GF-D8 (cell line): ENCODE measurements at places on chromosomes 2 and 18.

- peak; percentile 35 for DNase-seq
Measured at GRCh38 chr18:48983793-48984437, 33.1 kb upstream of the SMAD7 start.

DNA sequence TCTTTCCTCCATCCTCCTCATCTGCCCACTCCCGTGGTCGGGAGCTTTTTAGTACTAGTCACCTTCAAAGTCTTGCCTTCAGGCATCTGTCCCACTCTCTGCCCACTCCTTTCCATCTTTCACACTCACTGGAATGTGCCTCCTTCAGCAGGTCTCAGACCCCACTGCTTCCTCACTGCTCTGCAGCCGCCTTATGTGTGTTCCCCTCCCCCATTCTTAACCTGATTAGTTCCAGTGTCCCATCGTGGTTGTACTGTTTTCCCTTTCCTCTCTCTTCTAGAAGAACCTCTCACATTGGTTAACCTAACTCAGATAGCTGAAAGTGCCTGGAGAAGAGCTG is 3.0 kb downstream of the ARMC9 start:
- no peak for DNase-seq

DNA sequence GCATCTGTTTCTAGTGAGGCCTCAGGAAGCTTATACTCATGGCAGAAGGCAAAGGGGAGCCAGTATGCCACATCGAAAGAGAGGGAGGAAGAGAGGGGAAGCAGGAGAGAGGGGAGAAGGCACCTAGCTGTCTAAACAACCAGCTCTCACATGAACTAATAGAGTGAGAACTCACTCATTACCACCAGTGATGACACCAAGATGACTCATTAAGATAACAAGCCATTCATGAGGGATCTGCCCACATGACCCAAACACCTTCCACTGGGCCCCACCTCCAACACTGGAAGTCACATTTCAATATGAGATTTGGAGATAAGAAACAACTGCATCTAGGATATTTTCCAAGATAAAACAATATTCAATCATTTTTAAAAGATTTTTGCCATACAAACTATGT is 753.9 kb upstream of the ZEB2 start:
- DNase-seq, result no peak

DNA sequence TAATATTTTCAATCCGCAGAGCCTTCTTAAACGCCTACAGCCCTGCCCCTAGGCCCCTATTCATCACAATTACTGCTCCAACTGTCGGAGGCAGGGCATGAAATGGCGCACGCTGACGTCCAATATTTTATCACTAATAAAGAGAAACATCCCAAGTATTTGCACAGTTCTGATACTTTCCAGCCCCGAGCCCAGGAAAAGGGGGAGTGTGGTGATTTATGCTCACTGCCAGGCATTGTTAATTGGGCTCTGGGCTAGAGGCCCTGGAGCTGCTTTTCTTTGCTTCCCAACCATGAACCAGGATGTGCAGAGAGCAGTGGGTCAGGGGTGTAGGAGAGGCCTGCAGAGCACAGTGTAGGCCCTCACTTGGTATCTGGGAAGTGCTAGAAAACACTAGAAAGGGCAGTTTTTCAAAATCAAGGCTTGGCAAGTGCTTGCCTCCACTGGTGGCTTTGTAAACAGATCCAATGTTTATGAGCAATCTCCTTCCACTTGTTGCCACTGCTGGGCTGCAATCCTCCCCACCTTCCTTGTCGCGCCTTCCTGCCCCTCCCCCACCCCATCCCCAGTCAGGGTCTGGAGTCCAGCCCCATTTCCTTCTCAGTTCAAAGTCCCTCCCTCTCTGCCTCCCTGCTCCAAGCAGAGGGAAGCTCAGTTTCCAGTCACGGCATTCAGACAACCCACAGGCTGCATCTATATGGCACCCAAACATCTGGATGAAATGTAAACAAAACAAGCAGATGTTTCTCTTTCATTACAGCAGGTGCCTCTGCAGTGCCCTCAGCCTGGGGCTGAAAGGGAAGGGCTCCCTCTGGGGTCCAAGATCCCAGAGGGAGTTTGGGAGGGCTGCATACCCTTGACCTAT is 83.9 kb upstream of the PKDCC start:
- no peak for DNase-seq

GRCh38 chr2:120985174-120985996 is 249.7 kb downstream of the GLI2 start:
- no peak for DNase-seq
